Activated T-cell treated with anti-CD3 and anti-CD28 coated beads for 24 hours (primary cell): ENCODE measurements at places on chromosomes 16 and 17.

GRCh38 chr16:27801289-27801945, 251.5 kb downstream of the KATNIP start:
- no peak for DNase-seq

DNA sequence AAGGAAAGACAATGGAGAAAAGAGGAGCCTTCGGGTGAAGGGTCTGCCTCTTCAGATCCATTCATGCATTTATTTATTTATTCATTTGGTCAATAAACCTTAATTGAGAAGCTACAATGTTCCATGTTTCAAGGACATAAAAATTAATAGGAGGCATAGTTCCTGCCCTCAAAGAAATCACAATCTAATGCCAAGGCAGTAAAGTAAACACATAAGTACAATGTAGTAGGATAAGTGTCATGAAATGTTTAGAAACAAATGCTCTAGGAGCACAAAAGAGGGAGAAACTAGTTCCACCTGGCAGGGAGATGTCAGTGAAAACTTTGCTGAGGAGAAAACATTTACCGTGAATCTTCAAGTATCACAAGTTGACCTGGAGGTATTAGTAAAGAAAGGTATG, 103.5 kb upstream of the NOG start:
- DNase-seq, result no peak

DNA sequence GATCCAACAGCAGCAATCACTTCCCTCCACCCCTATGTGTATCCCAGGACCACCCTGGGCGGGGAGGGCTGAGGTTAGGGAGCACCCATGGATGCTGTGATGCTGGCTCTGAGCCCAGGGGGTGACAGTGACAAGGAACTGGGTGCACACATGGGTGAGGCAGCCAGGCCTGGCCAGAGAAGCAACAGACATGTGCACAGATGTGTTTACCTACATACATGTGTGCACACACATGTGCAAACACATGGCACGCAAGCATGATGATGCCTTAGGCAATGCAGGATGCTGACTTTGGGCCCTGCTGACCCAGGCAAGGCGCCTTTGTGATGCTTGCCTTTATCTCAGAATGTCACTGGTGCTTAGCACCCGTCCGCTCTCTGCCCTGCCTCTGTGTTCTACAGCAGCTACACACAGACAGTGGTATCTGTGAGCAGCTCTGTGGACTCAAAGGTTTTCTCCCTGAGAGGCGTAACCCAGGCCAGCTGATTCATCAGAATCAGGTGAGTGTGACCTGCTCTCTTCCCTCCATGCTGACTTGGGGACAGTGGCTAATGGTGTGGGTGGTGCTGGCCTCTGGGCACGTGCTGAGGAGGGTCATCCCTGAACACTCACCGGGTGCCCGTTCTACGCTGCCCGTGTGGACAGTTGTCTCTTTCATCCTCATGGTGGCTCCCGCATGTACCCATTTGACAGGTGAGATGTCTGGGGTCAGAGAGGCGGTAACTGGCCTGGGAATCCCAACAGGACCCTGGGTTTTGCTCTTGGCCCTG, 38.5 kb upstream of the KSR1 start:
- DNase-seq, result no peak

DNA sequence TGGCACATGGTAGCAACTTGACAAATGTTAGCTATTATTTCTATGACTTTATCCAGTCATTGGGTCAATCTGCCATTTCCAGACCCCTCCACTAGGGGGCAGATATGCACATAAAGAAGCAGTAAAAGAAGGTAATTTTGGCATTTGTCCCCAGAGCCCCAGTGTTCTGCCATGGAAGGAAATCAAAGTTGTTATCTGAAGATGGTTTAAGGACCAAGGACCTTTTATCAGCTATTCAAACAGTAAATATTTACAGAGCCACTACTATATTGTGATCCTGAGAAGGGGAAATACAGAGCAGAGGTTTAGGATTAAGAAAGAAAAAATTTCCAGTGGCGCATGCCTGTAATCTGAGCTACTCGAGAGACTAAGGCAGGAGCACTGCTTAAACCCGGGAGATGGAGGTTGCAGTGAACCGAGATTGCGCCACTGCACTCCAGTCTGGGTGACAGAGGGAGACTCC, 20.0 kb downstream of the TRAF4 start:
- DNase-seq, result peak; percentile 66

GRCh38 chr17:48726114-48726915, 2.2 kb downstream of the HOXB13 start:
- DNase-seq, result no peak

- DNase-seq, result no peak
Observed at GRCh38 chr16:4862639-4863038, 15.4 kb downstream of the UBN1 start.

DNA sequence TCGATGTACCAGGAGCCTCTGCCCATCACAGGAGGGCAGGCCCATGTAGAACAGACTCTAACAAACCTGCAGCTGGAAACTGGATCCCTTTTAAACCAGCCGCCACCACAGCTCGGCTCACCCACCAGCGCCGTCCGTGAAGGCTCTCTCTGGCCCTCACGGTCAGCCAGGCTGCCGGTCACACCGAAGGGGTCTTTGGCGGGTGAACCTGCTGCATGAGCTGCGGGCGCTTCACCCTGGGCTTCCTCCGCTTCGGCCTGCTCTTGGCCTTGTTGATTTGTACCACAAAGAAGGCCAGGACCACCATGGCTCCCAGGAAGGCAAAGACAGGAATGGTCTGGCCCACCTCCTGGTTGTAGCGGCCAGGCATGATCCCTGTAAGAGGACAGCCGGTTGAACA, 11.7 kb upstream of the SLC38A8 start:
- no peak for DNase-seq

GRCh38 chr17:51955245-51955644, 203.3 kb downstream of the CA10 start:
- no peak for DNase-seq

- DNase-seq, result no peak
Observed at GRCh38 chr17:80055597-80055996, 19.2 kb downstream of the CCDC40 start.

DNA sequence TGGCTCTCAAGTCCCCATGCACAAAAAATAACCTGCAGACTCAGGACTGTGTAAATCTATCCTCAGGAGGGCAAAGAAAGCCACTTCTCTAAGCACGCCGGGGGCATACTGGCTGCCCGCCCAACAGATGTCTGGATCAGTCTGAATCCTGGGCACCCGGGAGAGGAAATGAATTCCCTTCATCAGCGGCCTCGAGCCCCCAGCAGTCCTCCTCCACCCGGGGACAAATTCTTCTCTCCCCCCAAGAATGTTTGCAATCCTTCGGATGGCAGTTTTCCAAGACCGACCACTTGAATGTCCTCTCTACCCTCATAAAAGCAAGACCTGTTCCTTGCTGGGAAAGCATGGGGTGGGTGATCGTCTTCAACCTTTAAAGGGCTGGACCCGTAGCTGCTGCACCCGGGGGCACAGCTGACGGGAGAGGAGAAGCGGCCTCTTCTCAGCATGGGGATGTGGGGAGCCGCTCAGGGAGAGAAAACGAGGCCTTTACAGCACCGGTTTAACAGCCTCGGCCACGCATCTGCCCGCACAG, 9.4 kb upstream of the MAP2K3 start:
- DNase-seq, result no peak

DNA sequence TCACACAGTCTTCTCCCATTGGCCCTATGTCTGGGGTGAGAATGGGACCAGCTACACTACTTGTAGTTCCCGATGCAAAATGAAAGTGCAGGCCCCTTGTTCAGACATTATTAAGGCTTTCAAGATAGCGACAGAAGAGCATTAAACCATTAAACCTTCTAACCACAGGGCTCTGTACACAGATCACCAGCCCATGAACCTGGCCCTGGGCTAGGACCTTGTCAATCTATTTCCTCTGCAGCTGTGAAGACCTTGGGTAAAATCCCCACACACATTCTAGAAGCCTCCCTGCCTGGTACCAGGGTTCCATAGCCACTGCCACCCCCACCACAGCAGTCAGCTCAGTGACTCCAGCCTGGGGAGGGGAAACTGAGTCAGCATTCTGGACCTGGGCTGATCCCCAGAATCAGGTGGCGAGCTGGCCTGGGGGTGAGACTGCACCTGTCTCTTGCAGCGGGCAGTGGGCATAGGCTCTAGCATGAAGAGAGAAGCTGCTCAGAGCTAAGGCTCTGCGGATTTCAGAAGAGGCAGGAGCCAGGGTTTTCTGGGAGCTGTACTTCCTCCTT, 119.7 kb upstream of the LHX1 start:
- no peak for DNase-seq

DNA sequence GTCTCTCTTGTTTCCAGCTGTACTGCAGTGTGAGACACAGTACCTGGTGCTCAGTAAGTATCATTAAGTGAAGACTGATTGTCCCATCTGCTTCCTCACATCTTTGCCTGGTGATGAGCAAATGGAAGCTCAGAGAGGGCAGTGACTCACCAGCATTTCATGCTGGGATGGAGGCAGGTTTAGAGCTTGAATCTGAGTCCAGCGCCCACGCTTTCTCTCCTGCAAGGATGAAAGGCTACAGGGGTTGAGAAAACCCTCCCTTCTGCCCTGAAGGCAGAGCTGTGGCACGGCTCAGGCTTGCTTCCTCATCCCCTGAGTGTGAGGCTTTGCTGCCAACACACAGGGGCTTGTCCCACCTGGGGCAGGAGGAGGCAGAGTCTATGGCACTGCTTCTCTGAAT, 1.5 kb upstream of the RNF112 start:
- no peak for DNase-seq

- peak; percentile 48 for DNase-seq
Observed at GRCh38 chr16:12081048-12081404, 104.5 kb downstream of the SNX29 start.

GRCh38 chr17:64540118-64540776, 33.5 kb downstream of the CEP95 start:
- no peak for DNase-seq

DNA sequence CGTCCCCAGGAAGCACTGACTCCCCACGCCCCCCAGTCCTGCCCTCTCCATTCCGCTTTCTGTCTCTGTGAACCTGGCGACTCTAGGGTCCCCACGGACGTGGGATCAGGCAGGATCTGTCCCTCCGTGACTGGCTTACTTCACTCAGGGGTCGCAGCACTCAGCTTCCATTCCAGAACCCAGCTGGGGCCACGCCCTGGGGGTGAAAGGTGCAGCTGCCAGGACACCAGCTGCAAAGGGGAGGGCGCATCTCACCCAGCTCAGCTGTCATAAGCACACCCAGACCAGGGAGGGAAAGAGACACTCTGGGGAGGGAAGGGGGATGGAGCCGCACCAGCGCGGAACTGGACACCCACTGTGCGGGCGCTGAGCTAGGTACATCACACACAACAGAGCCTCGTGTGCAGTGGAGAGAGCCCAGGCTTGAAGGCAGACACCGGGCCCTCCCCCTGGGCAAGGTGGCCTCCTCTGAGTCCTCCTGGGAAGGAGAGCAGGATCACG, 18.5 kb upstream of the HEXD start:
- no peak for DNase-seq

GRCh38 chr17:78431692-78431958, 53.2 kb downstream of the PGS1 start:
- DNase-seq, result no peak

GRCh38 chr16:64253096-64253495, 868.8 kb downstream of the CDH11 start:
- no peak for DNase-seq

- DNase-seq, result no peak
Observed at GRCh38 chr17:65987988-65988387, 203.9 kb downstream of the CEP112 start.

DNA sequence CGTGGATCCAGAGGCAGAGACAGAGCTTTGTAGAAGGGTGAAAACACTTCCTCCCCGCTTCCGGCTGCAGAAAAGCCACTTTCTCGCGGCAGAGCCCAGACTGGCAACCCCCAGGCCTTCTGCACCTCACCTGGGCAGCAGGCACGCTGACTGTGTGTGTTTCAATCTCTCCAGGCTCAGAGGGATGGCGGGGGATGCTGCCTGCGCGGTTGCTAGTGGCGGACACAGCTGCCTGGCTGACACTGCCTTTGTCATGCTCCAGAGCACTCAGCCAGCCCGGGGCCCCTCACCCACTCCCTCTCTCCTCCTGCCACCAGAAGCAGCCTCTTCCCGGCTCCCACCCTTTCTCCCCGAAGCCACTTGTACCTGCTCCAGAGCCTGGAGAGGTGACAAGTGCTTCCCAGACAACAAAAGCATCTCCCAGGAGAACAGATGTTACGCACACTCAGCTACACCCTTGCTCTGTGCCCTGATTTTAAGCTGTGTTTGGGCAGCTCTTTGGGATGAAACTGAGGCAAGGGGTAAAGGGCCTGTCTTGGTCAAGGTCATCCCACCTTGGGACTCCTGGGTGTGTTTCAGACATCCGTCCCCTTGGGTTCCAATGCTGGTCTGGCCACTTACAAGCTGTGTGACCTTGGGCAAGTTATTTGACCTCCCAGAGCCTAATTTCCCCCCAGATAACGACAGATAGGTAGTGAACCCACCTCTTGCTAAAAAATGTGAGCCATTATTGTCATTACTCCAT, 9.2 kb upstream of the GLIS2 start:
- DNase-seq, result no peak

- DNase-seq, result no peak
Observed at GRCh38 chr16:15403392-15403995, 7.9 kb downstream of the MPV17L start.

DNA sequence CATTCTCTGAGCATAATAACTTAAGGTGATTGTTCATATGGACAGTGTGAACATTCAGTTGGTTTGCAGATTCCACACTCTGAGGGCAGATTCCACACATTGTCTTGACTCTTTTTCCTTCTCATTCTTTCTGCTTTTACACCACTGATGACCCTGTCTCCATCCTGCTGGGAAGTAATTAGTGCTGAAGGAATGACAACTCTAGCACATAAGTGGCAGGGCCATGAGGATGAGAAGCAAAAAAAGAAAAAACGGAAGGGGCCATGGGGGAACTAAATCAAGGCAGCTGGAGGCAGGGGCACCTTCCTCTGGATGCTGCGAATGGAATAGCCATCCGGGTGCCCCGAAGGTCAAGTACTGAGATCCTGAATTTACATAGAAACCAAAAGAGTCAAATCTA, 944.0 kb downstream of the KCNJ2 start:
- no peak for DNase-seq

GRCh38 chr16:9092282-9092977, 986 bp downstream of the HAPSTR1 start:
- peak; percentile 39 for DNase-seq

DNA sequence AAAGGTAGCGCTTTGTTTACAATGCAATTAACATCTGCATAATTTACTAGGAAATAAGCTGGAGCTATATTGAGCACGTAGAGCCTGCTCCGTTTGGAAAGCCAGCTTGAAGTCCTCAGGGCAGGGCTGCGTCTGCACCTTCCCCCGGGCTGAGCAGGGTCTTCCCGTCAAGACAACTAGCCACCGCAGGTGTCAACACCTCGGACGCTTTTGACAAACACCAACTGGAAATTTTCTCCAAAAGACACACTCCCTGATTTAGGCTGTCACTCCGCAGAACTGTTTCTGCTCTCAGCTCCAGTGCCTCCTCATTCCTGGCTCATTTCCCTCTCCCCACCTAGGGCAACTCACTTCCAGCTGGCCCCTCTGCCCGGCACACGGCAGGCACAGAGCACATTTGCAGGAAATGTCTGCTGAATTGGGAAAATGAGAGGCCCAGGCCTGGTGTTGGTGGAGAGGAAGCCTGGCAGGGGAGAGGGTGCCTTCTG, 170.3 kb downstream of the MAF start:
- DNase-seq, result no peak

GRCh38 chr17:4950746-4951204, at the start of gene ENO3:
Gene ENO3 (plus strand): TSS chr17:4951119. CDS start chr17:4951830, 711 bp downstream.
- no peak for DNase-seq

- no peak for DNase-seq
Observed at GRCh38 chr16:82203198-82203597, 33.2 kb upstream of the MPHOSPH6 start.
